ENCODE measurements at places on chromosomes 4 and X. TPM values are rescaled to one million over a fixed set of nuclear protein-coding genes. Genes with fewer than 3 reads are reported as not detected.

DNA sequence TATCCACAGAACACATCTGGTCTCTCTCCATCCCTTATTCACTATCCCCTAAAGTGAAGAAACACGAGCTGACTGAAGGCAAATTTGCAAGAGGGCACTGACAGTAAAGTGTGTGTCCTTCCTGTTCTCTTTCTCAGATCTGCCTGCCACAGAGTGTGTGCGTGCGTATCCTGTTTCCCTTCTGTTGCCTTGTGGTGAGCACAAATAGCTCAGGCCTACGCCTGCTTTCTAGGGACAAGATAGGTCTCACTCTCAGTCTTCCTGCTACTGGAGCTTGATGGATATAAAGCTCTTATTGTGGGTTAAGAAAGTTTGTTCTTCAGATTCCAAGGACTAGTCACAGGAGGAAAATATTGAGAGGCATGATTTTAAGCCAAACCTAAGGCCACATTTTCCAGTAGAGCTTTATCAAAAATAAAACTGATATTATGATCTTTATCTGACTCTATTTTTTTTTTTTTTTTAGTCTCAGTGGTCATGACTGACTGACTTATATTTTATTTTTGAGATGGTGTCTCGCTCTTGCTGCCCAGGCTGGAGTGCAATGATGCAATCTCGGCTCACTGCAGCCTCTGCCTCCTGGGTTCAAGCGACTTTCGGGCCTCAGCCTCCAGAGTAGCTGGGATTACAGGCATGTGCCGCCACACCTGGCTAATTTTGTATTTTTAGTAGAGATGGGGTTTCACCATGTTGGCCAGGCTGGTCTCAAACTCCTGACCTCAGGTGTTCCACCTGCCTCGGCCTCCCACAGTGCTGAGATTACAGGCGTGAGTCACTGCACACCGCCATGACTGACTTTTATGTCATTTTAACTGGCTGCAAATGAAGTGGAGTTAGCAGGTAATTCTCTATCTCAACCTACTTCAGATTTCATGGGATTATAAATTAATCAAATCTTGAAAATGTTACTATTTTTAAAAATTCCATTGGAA is 140.3 kb upstream of the SH3RF1 start:
- peak; percentile 59 for DNase-seq

- DNase-seq, result no peak
Measured at GRCh38 chr4:3838437-3839380, 72.5 kb downstream of the ADRA2C start.

- DNase-seq, result peak; percentile 23
Measured at GRCh38 chrX:155027509-155028066, 944 bp downstream of the FUNDC2 start.

DNA sequence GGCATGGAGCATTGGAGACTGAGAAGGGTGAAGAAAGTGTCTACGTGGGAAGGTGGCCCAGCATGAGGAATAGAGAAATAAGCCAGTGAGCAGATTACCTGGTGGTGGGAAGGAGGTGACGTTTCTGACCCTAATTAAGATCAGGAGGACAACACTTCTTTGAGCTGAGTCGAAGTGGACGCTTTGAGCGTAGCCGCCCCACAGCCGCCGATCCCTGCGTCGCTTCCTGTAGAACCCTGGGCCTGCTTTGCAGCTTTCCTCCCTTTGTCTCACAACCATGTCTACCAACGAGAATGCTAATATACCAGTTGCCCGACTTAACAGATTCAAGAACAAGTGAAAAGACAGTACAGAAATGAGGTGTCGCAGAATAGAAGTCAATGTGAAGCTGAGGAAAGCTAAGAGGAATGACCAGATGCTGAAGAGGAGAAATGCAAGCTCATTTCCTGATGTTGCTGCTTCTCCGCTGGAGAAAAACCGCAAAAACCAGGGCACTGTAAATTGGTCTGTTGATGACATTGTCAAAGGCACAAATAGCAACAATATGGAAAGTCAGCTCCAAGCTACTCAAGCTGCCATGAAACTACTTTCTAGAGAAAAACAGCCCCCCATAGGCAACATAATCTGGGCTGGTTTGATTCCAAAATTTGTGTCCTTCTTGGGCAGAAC is 6.4 kb upstream of the ANTXR2 start:
- DNase-seq, result no peak

- DNase-seq, result no peak
Measured at GRCh38 chrX:7680181-7680580, 162.8 kb upstream of the VCX start.

DNA sequence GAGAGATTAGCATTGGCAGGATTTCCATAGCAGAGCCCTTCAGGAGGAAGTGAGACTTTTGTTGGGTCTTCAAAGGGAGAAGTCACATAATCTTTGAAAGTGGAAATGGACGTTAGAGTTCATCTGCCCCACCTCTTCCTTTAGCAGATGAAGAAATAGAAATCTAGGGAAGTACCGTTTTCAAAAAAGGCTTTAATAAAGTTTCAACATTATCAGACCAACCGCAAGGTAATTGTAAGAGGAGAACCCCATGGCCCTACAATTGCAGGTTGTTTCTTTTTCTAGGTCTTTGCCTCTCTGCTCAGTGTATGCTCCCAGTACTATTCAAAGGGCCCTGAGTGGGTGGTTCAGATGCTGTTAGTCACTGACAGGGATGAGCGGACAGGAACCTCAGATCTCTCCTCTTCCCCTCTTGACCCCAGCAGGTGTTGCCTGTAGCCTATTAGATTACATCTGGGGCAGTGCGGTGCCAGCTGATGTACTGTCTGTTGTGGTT is 48.6 kb upstream of the AP1S2 start:
- no peak for DNase-seq

DNA sequence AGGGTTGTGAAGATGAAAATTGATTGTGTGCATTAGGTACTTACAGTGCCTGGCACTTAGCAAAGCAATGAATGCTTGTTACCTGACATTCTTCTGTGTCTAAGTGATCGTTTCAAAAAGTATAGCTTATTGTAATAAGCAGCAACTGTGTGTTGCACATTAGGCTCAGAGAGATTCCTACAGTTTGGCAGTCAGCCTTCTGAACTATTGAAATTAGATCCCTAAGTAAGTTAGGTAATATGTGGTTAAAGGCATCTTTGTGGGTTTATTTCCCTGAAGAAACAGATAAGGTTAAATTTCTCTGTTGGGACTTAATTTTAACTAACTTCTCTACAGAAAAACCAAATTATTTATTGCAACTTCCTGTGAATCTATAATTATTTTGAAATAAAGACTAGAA is 93.4 kb downstream of the REPS2 start:
- no peak for DNase-seq

DNA sequence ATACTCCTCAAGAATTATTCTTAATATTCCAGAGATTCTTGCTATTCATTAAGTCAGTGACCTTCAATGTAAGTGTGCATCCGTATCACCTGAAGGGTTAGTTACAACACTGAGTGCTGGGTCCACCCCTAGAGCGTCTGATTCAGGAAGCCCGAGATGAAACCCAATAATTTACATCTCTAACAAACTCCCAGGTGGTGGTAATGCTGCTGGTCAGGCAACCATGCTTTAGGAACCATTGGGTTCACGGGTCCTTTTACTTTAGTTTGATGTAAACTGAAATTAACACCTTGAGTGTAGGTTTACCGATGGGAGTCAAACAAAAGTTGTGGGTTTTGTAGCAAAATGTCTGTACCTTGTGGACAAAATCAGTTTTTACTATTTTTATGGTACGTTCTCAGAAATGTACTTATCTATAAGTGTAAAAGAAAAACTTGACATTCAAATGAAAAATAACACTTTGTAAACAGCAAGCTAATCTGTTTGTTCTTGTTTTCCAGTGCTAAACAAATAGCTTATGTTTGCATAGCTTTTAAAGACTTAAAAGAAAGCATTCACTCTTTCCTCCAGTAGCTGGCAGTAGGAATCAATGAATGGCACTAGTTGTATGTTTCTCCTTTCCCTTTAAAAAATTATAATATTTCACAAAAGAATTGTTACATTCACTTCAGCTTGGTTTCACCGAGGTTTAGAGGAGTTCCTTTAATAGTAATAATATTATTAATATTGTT is 32.7 kb downstream of the ACE2 start:
- peak; percentile 21 for DNase-seq

- DNase-seq, result peak; percentile 60
Measured at GRCh38 chr4:137677863-137678262, 145.6 kb upstream of the PCDH18 start.

DNA sequence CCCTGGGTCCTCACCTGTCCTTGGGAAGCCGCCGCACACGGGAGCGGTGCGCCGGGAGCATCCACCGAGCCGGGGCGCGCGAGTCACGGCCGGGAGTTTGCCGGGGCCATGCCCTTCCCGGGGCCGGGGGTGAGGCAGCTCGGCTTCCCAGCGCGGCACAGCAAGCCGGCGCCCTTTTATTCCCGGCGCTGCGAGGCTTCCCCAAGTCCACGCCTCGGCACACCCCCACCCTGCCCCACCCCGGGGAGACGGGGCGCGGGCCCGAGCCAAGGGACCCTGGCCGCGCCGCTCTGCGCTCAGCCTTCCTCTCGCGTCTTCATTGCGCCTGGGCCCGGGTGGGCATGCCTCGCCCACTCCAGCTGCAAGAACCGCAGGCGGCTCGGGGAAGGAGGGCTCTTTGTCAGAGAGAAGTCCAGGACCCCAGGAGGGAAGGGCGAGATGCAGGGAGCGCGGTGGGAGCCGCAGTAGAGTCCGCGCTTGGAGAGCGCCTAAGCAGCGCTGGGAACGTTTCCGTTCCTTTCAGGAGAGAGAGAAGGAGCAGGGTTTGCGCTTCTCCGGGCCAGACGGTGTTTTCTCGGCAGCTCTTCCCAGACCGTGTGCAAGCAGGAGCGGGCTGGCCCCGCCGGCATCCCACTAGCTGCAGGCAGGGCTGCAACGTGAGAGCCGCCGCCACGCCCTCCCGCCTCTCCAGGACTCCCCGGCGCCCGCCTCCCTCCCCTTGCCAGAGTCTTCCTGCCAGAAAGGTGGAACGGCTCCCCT is at the start of gene MXRA5:
Gene MXRA5, minus strand, starts transcription at position 152 of the 759 bp plus-strand sequence. CDS start 2,819 bp downstream, outside the sequence.
- DNase-seq, result peak; percentile 58

DNA sequence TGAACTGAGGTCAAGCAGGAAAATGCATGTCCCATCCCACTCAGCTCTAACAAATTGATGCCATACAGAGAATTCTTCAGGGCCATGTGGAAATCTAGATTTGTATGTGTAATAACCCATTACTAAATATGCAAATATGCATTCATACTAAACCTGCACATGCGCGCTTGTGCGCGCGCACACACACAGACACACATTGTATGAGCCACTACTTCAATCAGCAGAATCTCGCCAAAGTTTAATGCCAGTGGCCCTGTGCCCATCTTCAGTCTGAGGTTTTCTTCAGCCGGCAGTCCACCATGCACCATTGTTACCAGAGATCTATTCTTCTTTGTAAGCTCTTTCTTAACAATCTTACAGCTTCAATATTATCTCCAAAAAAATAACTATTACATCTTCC is 276.4 kb downstream of the PDGFC start:
- no peak for DNase-seq

GRCh38 chrX:124863303-124863702 is 456.4 kb upstream of the TEX13C start:
- DNase-seq, result no peak

GRCh38 chr4:87005690-87006425 is 71.0 kb downstream of the AFF1 start:
- DNase-seq, result no peak

GRCh38 chr4:145773581-145774234 is 93.8 kb downstream of the C4orf51 start:
- no peak for DNase-seq

DNA sequence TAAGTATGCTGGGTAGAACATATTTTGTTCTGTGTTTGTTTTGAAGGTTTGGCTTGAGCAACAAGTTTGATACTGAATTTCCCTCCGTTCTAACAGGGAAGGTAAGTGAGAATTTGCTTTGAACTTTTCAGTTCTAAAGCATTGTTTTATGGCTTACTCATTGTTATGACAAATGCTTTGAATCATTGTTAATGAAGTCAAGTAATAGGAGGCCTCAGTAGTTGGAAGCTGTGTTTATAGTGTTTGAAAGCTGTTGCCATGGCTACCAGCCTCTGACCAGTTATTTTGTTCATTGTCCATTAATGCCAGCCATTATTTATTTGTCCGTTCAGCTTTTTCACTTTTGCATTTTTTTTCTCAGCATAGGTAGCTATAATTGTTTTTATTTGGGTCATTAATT is 14.4 kb downstream of the CHIC1 start:
- no peak for DNase-seq

- DNase-seq, result no peak
Measured at GRCh38 chrX:153871451-153871850, 14.5 kb downstream of the L1CAM start.

DNA sequence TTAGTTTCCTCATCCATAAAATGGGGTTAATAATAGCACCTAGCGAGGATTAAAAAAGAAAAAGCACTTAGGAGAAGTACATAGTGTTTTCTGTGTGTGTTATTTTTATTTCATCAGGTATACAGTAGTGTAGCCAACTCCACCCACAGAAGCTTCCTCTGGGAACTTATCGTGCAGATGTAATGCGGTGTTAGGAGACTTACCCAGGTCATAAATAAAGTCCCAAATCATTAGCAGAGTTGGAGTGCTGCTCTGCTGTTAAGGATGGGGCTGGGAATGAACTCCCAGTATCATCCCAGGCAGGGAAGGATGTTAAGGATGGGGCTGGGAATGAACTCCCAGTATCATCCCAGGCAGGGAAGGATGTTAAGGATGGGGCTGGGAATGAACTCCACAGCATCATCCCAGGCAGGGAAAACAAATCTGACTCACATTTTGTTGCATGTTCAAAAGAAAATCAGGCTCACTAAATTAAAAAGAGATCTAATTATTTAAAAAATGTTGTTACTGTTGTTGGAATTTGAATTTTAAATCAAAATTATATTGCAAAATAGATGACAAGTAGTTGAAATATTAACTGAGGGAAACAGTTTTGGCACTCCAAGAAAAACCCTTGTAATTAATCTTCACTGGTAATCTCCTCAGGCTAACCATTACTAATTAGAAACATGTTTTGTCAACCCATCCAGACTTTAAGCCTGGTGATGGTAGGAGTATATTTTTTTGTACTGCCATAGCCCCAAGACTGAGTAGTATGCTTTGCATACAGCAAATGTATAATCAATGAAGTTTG is 10.2 kb upstream of the SFRP2 start:
- no peak for DNase-seq

- DNase-seq, result no peak
Measured at GRCh38 chr4:127920521-127920920, 39.8 kb downstream of the PLK4 start.

GRCh38 chrX:15373976-15374375 is 10.2 kb downstream of the VEGFD start:
- DNase-seq, result no peak

- DNase-seq, result no peak
Measured at GRCh38 chrX:138648568-138648967, 62.9 kb downstream of the FGF13 start.

GRCh38 chrX:120378570-120378969 is 16.7 kb downstream of the ATP1B4 start:
- no peak for DNase-seq

The CXCL11 gene
- 0.96 TPM for total RNA-seq

The OPRPN gene
- total RNA-seq, result 2.4 TPM

The IL1RAPL2 gene
- total RNA-seq, result 2.2 TPM

The SUPT20HL2 gene
- total RNA-seq, result 3.4 TPM

The SPIN2B gene
- 4.8 TPM for total RNA-seq

The AADAT gene
- total RNA-seq, result 6.0 TPM

The SMIM31 gene
- total RNA-seq, result 3.6 TPM

The DNAAF6 gene
- 0.48 TPM for total RNA-seq

The DNASE1L1 gene
- 27.7 TPM for total RNA-seq

The PPBP gene
- 22.6 TPM for total RNA-seq

The SRPX2 gene
- 40.0 TPM for total RNA-seq

The MAGEC1 gene
- 0.48 TPM for total RNA-seq

The ATP1B4 gene
- 1.4 TPM for total RNA-seq

Data from umbilical cord (tissue), 2 donors.